ENCODE measurements at places on chromosomes 7 and 10.
A peak's percentile ranks its signal among the peaks of the same experiment; 100 is the strongest.

- no peak for DNase-seq
Observed at GRCh38 chr10:6464862-6465430, 115.1 kb downstream of the PRKCQ start.

DNA sequence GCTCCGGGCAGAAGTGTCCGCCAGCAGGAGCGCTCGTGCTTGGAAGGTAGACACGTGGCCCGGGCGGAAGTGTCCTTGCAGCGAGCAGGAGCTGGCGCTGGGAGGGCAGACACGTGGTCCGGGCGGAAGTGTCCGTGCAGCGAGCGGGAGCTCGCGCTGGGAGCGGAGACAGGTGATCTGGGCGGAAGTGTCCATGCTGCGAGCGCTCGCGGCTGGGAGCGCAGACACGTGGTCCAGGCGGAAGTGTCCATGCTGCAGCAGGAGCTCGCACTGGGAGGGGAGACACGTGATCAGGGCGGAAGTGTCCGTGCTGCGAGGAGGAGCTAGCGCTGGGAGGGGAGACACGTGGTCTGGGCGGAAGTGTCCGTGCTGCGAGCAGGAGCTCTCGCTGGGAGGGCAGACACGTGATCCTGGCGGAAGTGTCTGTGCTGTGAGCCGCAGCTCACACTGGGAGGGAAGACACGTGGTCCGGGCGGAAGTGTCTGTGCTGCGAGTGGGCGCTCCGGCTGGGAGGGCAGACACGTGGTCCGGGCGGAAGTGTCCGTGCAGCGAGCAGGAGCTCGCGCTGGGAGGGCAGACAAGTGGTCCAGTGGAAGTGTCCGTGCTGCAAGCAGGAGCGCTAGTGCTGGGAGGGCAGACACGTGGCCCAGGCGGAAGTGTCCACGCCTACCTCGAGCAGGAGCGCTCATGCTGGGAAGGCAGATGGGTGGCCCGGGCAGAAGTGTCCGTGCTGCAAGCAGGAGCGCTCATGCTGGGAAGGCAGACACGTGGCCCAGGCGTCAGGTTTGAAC lies 41.1 kb upstream of the PRKAR1B start:
- no peak for DNase-seq

DNA sequence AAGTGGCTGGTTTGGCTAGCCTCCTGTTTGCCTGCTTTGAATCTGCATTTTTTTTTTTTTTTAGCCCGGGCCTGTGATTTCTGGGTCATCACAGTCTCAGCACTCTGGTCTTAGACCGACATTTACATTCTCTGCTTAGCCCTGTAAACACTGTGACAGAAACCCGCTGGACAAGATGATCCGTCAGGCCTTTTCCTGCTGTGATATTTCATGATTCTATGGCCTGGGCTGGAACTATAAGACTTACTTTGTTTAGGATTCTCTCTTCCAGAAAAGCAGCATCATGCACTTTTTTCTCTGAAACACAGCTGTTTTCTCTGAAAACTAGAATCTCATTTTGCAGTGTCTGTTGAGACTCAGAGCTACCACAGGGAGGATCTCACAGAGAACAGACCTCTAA lies 705.5 kb downstream of the GRID1 start:
- no peak for DNase-seq

- DNase-seq, result no peak
Observed at GRCh38 chr7:147199868-147200267, 1083.3 kb downstream of the CNTNAP2 start.

GRCh38 chr7:37032258-37032601 lies 307.9 kb upstream of the AOAH start:
- DNase-seq, result no peak

DNA sequence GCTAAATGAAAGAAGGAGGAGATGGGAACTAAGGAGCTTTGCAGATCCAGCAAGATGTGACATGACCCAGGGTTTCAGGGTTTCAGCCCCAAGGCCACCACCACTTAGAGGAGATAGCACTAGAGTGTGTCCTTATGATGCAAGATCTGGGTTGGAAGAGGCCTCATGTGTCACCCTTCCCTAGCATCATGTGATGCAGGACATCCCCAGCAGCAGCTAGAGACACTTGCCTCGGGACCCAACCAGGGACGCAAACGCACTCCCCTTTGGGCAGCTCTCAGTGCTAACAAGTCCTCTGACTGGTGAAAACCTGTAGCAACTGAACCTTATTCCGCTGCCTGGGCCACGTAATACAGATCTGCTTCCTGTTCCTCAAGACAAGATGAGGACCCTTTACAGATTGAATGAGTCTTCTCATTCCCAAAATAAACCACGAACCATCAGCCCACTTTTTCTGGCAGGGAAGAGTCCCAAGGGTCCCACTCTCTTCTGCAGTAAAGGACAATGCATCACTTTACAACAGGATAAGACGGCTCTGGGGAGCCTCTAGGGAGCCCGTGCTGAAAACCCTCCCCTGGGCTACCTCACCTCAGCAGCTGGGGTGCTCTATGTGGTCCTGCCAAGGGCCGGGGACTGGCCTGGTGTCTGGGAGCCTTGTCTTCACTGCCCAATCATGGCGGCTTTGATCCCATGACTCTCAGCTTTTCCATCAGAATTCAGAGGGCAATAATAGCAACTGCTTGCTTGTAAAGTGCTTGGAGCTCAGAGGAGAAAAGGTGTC lies 44.8 kb upstream of the GDF10 start:
- no peak for DNase-seq

- DNase-seq, result peak; percentile 45
Observed at GRCh38 chr10:69389827-69390490, 26.8 kb downstream of the TACR2 start.

DNA sequence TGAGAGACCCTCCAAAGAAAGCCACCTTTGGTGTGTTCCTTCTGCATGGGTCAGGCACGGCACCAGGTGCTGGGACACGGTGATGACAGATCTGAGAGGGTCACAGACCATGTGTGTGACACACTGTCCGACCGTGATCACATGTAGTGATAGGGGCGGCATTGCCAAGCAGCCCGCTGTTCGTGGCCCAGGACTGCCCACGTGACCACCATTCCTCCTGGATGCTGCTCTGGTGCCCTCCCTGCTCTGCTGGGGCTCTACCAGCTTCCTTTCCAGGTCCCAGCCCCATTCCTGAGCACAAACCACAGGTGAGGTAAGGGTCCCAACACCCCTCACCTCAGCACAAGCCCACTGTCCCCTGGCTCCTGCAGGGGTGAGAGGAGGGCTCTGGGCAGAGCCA lies 10.1 kb upstream of the SLC18A3 start:
- no peak for DNase-seq

DNA sequence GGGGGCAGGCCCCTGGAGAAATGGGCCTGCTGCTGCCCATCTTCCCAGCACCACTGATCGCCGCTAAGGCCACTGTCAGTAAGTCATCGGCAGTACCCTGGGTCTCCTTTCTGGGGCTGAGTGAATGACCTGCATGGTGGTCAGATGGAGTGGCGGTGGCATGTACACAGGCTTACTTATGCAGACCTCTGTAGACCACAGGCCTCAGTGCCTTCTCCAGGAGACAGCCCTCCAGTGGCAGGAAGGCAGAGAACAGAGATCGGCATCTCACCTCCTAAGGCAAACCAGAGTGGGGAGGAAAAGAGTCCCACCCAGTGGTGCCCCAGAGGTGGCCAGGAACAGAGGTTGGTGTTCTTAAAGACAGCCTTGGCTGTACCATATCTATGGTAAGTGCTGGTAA lies 22.8 kb upstream of the LRRC4 start:
- no peak for DNase-seq

GRCh38 chr10:122221958-122222357 lies 49.1 kb upstream of the BTBD16 start:
- DNase-seq, result no peak

- no peak for DNase-seq
Observed at GRCh38 chr7:154566877-154567276, 436.0 kb downstream of the PAXIP1 start.

DNA sequence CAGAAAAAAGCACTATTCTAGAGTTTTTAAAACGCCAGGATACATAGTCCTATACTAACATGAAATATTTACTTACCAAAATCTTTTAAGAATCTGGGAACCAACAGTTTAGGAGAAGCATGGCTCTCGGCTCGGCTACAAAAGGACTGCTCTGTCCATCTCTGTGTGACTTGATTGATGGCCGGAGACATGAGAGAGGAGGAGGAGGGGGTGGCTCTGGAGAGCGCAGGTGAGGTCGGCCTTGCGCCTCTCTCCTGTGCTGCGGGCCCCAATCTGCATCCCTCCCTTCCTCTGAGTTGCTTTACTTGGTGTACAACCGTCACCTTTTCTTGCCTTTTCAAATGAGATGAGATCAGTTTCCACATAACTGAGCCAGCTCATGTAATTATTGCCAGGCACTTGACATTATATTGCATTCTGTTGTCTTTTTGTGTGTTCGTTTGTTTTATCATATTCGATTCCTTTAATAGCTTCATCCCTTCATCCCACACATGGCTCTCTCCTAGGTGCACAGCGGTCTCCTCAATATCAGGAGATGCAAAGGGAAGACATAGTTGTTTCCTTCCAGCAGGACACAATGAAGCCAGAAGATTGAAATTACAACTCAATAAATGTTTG lies 87.8 kb upstream of the KLF6 start:
- DNase-seq, result no peak

DNA sequence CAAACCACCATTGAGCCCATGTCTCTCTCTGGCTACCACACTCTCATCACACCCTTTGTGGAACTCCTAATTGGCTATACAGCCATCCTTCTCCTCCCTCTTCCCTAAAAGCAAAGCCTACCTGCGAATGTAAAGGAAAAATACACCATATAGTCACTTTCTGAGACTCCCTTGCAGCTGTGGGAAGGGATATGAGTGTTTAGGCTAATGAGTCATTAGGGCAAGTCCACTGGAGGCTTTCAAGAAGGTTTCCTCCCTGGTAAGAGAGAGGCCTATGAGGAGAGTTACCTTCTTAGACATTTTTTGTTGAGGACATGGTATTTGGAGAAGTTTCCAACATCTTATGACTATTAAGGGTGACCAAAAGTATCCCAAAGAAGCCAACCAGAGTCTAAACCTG lies 4.1 kb upstream of the TMEM243 start:
- DNase-seq, result no peak

GRCh38 chr7:43018446-43018845 lies 86.3 kb downstream of the MRPL32 start:
- no peak for DNase-seq

DNA sequence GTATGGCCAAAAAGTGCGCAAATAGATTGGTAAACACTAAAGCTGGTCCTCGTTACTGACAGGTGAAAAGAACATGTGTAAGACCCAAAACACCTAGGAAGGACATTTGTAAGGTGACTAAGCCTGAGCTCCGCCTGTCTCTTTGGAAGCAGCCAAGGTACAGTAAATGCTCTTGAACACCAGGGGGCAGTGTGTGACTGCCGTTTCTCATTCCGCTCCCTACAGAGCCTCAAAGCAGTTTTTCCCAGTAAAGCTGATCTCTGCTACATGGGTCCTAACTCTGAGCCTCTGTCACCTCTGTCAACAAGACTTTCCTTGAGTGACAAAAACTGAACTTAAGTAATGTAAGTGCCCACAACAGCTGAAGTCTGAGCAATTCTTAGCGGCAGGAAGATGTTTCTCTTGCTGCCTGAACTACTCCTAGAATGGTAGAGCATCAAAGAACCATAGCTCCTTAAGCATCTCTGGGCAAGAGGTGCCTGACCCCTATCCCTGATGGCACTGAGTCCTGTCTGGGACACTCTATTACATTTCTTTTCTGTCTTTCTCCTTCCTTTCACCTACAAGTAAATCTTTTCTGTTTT lies 238.0 kb upstream of the INHBA start:
- peak; percentile 13 for DNase-seq

GRCh38 chr10:34168439-34168838 lies 646.7 kb downstream of the PARD3 start:
- DNase-seq, result no peak

GRCh38 chr7:93964262-93964661 lies 39.9 kb downstream of the BET1 start:
- DNase-seq, result no peak

- no peak for DNase-seq
Observed at GRCh38 chr7:82665966-82666507, 222.5 kb upstream of the CACNA2D1 start.

GRCh38 chr10:5466451-5467206 lies 32.7 kb downstream of the CALML5 start:
- DNase-seq, result no peak

DNA sequence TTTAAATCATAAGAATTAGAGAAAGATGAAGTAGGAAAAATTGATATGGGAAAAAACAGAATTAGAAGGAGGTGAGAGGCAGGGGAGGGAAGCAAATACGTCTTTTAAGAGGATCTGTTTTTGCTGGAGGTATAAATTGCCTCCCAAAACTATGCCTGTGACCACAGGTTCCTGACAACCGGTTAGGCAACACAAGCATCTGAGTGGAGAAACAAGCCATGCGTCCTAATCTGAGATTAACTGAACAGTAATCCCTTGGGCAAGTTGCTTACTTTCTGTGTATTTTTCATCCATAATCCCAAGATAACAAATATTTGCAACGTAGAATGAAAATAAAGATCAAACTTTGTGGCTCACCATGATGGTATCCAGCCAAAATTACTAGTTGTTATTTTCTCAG lies 149.2 kb downstream of the C1GALT1 start:
- DNase-seq, result no peak

GRCh38 chr7:118040562-118040961 lies 143.4 kb upstream of the LSM8 start:
- no peak for DNase-seq

DNA sequence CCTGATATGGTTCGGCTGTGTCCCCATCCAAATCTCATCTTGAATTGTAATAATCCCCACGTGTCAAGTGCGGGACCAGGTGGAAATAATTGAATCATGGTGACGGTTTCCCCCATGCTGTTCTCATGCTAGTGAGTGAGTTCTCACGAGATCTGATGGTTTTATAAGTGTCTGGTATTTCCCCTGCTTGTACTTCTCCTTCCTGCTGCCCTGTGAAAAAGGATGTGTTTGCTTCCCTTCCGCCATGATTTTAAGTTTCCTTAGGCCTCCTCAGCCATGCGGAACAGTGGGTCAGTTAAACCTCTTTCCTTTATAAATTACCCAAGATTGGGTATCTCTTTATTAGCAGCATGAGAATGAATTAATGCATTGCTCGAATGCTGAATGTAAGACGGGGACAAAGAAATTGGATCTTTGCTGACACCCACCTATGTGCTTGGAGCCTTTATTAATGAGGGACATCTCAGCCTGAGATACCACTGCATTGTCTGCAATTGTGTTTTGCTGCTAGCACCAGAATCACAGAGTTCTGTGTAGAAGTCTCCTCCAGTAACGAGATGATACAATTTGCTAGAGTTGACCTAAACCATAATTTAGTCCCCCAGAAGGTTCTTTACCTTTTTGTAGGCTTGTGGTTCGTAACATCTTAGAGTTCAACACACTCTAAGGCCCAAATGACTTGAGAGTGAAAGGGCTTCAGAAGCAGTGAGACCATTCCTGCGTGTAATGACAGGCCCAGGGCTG lies 28.6 kb downstream of the SLC35B4 start:
- DNase-seq, result no peak
